Hypothalamus (tissue), 51 donors: ENCODE measurements at places on chromosomes 7 and 10.
A peak's percentile ranks its signal among the peaks of the same experiment; 100 is the strongest.

- DNase-seq = no peak
These were observed 2.1 kb upstream of the ZMIZ1 start for GRCh38 chr10:79066411-79067240.

GRCh38 chr7:37332243-37333016 is 116.2 kb downstream of the ELMO1 start:
- DNase-seq = no peak

DNA sequence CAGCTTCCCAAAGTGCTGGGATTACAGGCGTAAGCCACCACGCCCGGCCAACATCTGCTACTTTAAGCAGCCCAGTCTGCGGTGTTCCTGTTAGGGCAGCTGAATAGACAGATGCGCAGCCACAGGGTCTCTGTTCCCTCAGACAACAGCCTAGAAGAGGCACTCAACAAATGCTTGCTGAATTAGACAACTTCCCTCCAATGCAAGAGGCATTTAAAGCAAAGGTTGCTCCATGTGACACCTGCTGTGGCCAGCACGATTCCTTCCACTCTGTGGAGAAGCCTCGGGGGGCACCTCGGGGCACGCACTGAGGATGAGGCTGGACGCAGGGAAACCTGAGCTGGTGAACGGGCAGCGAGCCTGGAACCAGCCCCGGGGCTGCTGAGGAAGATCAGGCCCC is 237.8 kb downstream of the MAD1L1 start:
- no peak for DNase-seq

DNA sequence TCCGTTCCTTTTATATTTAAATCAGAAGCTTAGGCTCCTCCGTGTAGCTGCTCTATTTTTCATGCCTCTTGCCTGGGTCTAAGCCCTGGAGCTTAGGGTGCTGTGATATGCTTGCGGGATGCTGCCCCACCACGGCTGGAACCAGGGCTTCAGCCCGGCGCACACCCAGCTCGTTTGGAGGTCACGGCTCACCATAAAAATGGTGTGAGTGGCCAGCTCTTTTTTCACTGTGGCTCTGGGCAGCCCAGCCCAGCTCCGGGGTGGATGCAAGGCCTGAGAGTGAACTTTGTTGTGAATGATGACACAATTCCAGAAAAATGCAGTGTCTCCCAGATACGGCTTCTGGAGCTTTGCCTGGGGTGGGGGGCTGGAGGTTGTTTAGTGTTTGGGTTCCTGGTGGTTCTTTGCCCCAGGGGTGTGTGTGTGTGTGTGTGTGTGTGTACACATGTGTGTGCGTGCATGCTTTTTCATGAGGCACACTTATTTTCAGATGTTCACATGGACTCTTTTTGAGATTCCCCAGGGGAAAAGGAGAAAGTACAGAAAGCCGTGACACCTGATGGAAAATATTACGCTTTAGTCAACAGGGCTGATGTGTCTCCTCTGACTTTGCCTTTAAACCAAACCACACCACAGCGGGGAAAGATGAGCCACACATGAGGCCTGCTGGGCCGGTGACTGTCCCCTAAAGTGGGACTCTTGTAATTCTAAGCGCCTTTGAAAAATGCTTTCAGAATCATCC is 46.2 kb downstream of the GRK5 start:
- no peak for DNase-seq

DNA sequence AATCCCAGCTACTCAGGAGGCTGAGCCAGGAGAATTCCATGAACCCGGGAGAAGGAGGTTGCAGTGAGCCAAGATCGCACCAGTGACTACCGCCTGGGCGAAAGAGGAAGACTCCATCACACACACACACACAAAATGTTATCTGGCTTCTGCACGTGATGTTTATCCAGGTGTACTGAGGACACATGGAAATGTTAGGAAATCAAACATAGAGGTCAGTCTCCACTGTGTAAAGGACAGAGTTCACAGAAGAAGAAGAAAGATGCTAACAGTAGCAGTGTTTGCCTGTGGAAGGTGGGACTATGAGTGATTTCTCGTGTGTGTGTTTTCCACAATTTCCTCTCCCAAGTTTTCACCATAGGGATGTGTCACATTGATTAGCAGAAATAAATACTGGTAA is 256.9 kb downstream of the ELMO1 start:
- DNase-seq = no peak

DNA sequence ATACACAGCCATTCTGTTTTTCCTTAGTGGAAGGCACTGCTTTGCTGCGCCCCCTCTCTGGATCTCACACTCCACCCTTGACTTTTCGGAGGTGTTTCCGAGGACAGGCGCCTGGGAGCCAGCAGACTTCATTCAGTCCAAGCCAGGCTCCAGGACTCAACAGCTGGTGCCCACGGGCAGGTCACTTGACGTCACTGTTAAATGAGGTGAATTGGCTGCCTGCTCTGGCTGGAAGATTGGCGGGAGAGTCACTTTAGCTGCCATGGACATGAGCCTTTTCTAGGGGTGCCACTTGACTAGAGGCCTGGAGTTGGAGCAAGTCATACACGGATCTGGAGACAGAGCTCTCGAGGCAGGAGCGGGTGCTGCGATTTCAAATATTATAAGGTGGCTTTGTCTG is 3.2 kb downstream of the HTRA1 start:
- no peak for DNase-seq

DNA sequence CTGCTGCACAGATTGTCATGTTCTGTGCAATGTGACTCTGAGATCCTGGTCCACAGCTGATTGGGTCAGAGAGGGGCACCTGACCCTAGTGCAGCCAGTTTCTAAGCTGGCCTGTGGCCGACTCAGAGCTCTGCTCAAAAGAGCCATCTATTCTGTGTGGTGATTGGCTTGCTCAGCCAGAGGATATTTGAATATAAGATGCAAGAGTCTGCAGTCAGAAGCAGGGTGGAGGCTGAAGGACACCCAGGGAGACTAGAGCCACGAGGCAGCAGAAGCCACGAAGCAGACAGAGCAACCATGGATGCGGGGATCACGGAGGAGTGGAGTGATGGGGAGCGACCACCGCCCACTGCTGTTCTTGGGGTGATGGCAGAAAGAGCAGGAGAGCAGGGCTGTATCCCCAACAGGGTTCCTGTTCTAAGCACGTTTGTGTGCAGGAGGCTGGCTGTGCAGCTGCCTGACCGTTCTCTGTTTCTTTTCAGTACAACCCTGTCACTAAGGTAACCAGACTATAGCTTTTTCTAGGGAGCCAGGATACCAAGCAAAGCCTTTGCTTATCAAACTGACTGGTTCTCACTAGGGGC is 19.5 kb upstream of the RHEB start:
- peak; percentile 14 for DNase-seq

DNA sequence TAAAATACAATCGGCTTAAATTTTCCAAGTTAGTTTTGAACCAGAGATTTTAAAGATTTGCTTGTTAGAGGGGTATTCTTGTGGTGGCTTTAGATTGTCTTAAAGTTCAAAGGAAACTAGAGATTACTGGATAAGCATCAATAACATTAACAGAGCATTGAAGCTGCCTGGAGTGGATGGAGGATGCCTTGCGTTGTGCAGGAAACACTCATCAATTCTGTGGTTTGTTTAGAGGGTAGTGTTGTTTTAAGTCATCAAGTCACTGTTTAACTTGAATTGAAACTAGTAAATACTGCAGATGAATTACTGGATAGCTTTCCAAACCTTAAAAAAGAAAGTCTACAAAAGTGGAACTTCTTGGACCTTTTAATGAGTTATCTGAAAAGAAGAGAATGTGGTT is 218.6 kb downstream of the CELF2 start:
- no peak for DNase-seq

DNA sequence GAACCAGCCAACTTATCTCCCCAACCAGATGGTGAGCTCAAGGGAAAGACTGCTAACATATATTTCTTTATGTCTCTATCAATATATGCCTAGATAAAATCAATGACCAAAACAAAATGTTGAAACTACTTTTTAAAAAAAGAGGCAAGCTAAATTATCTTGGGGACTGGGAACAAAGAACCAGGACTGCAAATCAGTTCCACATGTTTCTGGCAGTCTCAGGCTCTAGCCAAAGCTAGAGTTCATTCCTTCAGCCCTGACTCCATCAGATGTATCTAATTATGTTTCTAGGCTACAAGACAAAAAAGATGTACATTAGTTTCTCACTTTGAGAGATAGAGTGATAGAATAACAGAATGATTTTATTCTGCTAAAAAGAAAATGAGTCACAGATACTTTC is 1290.3 kb upstream of the SORCS1 start:
- no peak for DNase-seq

GRCh38 chr10:121990015-121990677 is 1.2 kb downstream of the TACC2 start:
- DNase-seq = no peak

GRCh38 chr10:72314263-72314662 is 40.5 kb downstream of the DNAJB12 start:
- no peak for DNase-seq

DNA sequence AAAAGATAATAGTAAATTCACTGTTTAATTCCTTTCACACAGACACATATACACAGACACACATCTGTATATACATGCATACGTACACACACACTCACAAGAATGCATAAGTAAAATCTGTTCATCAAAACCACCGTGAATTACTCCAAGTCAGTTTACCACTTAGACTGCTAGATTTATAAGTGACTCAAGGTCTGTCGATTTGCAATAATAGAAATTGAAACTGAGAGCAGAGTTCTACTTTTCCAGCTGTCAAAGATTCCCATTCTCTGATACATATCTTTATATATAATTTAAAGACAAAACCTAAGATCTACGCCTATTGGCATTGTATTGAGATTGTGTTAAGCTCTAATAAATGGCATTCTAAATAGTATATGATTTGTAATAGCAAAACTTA is 9.9 kb upstream of the HGF start:
- no peak for DNase-seq

GRCh38 chr7:135672560-135673359 is 10.4 kb downstream of the STMP1 start:
- DNase-seq = no peak

- no peak for DNase-seq
These were observed 40.9 kb upstream of the FRMD4A start for GRCh38 chr10:14371581-14371980.

GRCh38 chr7:40192036-40192435 is 57.2 kb downstream of the SUGCT start:
- DNase-seq = no peak

DNA sequence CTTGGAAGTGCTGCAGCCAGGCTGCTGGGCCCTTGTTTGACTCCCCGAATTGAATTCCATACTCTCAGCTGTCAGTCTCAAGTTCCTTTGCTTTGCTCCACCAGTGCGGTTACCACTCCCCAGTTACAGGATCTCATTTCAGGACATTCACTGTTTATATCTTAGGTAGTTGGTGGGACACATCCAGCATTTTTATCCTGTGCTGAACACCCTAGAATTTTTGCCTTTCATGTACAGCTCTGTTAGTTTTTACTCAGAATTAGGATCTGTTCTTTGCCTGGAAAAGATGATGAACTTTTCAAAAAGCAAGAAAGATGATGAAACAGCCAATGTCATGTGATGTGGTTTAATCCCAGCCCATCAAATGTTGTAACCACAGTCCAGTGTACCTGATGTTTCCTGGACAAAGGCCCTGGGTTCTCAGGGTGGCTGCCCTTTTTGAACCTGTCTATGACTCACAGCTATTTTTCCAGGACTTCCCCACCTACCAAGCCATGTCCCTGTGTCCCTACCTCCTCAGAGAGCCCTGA is 149.7 kb downstream of the NOC3L start:
- DNase-seq = no peak

DNA sequence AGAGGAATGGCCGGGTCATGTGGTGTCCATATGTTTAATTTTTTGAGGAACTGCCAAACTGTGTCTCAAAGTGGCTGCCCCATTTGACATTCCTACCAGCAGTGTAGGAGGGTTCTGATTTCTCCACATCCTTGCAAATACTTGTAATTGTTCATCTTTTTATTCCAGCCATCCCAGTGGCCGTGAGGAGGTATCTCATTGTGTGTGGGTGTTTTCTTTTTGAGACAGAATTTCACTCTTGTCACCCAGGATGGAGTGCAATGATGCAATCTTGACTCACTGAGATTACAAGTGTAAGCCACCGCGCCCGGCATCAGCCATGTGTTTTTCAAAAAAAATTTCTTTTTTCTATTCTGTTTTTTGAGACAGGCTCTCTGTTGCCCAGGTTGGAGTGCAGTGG is 38.7 kb upstream of the DLG5 start:
- no peak for DNase-seq

GRCh38 chr10:51617576-51618235 is 81.7 kb downstream of the CSTF2T start:
- no peak for DNase-seq
